ENCODE measurements at places on chromosomes 2 and 18.

GRCh38 chr18:49596687-49597086 lies 34.8 kb downstream of the LIPG start:
- DNase-seq: no peak

DNA sequence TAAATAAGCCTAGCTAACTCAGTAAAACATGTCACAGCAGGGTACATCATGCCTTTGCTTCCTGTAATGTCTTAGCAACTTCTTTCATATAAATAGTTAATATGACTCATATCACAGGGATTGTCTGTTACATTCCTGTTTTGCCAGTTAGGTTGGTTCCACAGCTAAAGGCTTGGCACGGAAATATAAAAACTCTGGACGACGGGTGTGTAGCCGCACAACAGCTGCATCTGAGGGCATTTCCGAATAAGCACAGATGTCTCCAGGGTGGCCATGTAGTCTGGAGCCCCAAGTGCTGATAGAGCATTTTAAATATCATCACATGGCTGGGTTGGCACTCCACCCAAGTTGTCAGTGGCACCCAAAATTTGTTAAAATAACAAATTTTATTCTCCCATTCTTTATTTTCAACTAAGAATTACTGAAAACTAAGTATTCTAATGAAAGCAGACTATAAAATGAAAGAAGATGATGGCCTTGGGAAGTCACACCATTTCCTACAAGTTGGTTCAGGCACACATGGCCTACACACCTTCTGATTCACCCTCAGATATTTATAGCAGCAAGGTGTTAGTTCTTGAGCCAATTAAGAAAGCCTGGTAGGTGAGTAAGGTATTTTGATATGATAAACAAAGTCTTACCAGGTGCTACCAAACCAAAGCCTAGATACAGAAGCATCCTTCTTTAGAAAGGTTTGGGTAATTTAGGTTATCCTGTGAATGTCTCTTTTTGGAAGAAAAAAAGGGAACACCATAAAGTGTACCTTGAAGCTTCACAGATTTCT lies 61.8 kb upstream of the STK17B start:
- no peak for DNase-seq

DNA sequence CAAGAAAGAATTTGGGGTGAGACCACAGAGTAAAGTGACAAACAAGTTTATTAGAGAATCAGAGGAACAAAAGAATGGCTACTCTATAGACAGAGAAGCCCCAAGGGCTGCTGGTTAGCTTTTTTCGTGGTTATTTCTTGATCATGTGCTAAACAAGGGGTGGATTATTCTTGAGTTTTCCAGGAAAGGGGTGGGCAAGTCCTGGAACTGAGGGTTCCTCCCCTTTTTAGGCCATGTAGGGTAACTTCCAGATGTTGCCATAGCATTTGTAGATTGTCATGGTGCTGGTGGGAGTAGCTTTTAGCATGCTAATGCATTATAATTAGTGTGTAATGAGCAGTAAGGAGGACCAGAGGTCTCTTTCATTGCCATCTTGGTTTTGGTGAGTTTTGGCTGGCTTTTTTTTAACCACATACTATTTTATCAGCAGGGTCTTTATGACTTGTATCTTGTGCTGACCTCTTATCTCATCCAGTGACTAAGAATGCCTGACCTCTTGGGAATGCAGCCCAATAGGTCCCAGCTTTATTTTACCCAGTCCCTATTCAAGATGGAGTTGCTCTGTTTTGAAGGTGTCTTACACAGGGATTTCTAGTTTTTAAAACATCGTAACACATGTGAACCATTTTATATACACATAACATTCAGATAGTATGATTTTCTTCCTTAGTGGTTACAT lies 77.8 kb downstream of the MYO1B start:
- DNase-seq: no peak

- peak; percentile 65 for DNase-seq
Measured at GRCh38 chr2:46650556-46651001, 171.2 kb downstream of the TMEM247 start.

DNA sequence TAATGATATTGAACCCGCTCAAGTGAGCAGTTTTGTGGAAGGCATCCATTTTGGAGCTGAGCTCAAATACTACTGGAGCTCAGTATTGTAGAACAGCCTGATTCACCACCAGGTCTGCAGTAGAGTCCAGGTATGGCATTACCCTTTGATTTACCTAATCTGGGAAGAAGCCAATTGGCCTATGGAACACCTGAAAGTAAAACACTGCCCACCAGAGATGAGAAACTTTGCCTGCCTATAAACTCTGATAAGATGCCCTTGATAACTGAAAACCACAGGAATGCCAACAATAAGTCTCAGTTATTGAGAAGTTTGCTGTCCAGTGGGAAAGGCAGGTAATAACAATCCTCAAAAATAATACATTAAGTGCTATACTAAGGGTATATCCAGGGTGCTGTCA lies 25.5 kb upstream of the TDRD15 start:
- no peak for DNase-seq
